Activated CD4-positive, alpha-beta T cell treated with anti-CD3 and anti-CD28 coated beads, Interleukin-2, amount 10 ng/mL, durations not matched to agents 7 days and 5 days (primary cell): ENCODE measurements at places on chromosomes 7 and 10.

- H3K27ac ChIP-seq: no peak overlapping the region
- H3K4me1 ChIP-seq: no peaks in the 10 kb centered on the region
- peaks cover 16% of the 10 kb centered on the region for H3K27me3 ChIP-seq
- H3K36me3 ChIP-seq: no peaks in the 10 kb centered on the region
- no peak overlapping the region for H3K4me3 ChIP-seq
- no peak for DNase-seq
These were observed 346 bp downstream of the TMEM270 start for GRCh38 chr7:73861305-73861704.

- no peaks in the 10 kb centered on the region for H3K27me3 ChIP-seq
- H3K4me1 ChIP-seq: peaks cover 23% of the 10 kb centered on the region
- peaks cover 23% of the 10 kb centered on the region for H3K36me3 ChIP-seq
These were observed 15.3 kb upstream of the KCNIP2 start for GRCh38 chr10:101858723-101859500.

GRCh38 chr10:78761311-78761781 is 307.4 kb upstream of the ZMIZ1 start:
- no peaks in the 10 kb centered on the region for H3K36me3 ChIP-seq
- DNase-seq: no peak
- H3K4me3 ChIP-seq: no peak overlapping the region
- H3K27ac ChIP-seq: no peak overlapping the region
- H3K4me1 ChIP-seq: peaks cover 4% of the 10 kb centered on the region
- no peaks in the 10 kb centered on the region for H3K27me3 ChIP-seq

DNA sequence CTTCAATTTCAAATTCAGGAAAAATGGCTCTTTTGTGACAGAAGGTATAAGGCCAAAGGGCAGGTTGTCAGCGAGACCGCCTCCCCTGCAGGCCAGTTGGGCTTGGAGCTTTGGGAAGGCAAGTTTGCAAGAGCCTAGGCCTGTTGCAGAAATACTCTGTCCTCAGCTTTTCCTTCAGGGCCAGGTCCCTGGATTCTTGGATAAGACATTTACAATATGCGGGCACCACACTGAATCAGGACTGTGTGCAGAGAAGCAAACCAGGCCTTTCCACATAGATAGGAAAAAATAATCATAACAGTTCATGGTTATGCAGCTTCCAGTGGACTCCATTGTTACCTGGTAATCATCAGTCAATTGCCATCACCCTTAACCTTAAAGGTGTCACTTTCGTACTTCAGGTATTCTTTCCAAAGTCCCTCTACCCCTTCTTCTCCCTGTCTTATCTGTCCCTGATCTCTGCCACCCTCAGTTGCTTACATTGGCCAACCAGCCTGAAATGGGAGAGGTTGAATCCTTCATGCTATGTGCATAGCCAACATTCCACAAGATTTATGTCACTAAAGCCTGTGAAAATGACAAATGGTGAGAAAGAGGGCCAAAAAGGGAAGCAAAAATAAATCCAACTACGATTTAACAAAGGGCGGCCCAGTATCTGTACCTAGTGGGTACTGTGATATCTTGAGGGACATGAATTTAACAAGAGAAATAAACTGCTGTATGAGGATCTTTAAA is 304.5 kb upstream of the NFE2L3 start:
- H3K27me3 ChIP-seq: peaks cover 41% of the 10 kb centered on the region
- DNase-seq: no peak
- peaks cover 6% of the 10 kb centered on the region for H3K4me1 ChIP-seq
- H3K36me3 ChIP-seq: peaks cover 1% of the 10 kb centered on the region
- no peak overlapping the region for H3K27ac ChIP-seq

GRCh38 chr10:126905776-126906703 is 812 bp downstream of the DOCK1 start:
- H3K27ac ChIP-seq: no peak overlapping the region
- DNase-seq: no peak
- peaks cover 18% of the 10 kb centered on the region for H3K27me3 ChIP-seq
- H3K4me3 ChIP-seq: no peak overlapping the region
- H3K4me1 ChIP-seq: peaks cover 2% of the 10 kb centered on the region

DNA sequence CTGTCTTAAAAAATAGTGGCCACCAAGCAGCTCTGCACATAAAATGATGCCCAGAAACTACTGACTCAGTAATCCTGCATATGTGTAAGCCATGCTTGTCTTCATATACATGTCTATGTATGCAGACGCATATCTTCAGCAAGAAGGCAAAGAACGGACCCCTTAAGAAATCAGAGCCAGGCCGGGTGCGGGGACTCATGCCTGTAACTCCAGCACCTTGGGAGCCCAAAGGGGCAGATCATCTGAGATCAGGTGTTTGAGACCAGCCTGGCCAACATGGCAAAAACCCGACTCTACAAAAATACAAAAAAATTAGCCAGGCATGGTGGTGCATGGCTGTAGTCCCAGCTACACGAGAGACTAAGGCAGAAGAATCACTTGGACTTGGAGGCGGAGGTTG is 295.0 kb downstream of the TCERG1L start:
- H3K36me3 ChIP-seq: no peaks in the 10 kb centered on the region
- H3K4me1 ChIP-seq: no peaks in the 10 kb centered on the region
- no peak for DNase-seq
- no peak overlapping the region for H3K4me3 ChIP-seq
- no peak overlapping the region for H3K27ac ChIP-seq

DNA sequence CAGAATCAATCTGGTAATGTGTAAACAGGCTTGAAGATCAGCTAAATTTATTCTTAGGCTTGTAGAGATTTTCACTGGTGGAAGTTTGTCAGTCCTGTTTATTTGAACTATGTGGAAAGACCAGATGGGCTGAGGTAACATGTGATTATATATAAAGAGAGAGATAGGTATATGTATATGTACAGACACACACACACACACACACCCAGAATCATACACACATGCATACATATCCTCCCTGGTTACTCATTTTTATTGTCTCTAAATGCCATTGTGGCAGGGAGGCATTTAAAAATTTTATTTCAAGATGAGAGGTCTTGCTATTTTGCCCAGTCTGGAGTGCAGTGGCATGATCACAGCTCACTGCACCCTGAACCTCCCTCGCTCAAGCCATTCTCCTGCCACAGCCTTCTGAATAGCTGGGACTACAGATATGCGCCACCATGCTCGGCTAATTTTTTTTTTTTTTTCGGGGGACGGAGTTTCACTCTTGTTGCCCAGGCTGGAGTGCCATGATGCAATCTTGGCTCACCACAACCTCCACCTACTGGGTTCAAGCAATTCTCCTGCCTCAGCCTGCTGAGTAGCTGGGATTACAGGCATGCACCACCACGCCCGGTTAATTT is 78.1 kb upstream of the CYTH3 start:
- H3K27me3 ChIP-seq: peaks cover 7% of the 10 kb centered on the region
- H3K27ac ChIP-seq: no peak overlapping the region
- no peaks in the 10 kb centered on the region for H3K36me3 ChIP-seq
- no peak for DNase-seq
- H3K4me3 ChIP-seq: no peak overlapping the region

DNA sequence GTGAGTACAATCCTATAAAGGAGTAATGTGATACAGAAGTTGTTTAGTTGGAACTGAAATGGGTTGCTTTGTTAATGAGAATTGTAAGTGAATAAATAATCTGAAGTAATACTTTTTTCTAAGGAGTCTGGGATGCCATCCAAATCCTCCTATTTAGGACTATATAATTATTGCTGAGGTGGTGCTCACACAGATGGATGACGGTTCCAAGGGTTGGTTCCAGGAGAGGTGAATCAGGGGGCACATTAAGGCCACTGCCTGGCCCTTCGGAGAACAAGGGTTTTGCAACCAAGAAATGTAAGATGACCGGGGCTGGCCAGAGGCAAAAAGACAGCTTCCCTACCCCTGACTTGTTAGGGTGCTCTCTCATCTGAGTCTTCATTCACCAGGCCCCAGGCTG is 352.7 kb downstream of the PHTF2 start:
- H3K27ac ChIP-seq: no peak overlapping the region
- no peaks in the 10 kb centered on the region for H3K36me3 ChIP-seq
- H3K27me3 ChIP-seq: no peaks in the 10 kb centered on the region
- H3K4me3 ChIP-seq: no peak overlapping the region
- H3K4me1 ChIP-seq: no peaks in the 10 kb centered on the region

- no peak for DNase-seq
- peaks cover 2% of the 10 kb centered on the region for H3K27me3 ChIP-seq
- no peaks in the 10 kb centered on the region for H3K36me3 ChIP-seq
- H3K4me1 ChIP-seq: peaks cover 8% of the 10 kb centered on the region
- no peak overlapping the region for H3K4me3 ChIP-seq
These were observed 206.2 kb upstream of the YAE1 start for GRCh38 chr7:39360038-39360437.
